ENCODE measurements at places on chromosomes 2 and 18.

DNA sequence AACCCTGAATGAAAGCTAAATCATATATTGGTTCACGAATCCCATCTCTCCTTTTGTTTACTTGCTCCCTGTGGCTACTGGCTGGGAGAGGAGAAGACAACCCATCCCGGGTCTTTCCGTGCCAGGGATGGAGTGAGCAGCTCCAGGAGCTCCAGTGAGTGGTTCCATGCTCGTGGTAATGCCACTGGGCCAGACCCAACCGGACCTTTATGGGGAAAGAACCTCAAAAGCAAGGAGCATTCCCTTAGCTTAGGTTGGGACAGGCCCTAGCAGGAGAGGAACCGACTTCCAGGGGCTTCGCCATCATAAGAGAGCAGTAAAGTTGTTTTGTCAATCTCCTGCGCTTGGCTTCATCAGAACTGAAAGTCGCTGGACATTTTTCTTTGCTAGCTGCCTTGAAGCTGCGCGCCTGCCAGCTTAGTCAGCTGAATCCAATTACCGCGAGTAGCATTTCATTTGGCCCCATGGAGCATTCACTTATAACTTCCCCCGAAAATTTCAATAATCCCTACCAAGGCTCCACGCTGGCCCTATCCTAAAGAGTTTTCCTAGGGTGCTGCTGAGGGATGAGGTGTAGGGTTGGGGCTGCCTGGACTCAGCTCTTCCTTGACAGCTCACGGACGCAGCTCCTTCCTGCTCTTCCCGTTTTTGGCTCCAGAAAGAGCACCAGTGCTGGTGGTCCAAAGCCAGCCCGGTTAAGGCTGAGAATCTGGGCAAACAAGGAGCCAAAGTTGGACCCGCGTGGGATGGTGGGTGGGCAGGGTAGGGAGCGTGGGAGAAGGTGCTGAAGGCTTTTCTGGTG is 4.9 kb downstream of the HOXD3 start:
- DNase-seq = no peak

DNA sequence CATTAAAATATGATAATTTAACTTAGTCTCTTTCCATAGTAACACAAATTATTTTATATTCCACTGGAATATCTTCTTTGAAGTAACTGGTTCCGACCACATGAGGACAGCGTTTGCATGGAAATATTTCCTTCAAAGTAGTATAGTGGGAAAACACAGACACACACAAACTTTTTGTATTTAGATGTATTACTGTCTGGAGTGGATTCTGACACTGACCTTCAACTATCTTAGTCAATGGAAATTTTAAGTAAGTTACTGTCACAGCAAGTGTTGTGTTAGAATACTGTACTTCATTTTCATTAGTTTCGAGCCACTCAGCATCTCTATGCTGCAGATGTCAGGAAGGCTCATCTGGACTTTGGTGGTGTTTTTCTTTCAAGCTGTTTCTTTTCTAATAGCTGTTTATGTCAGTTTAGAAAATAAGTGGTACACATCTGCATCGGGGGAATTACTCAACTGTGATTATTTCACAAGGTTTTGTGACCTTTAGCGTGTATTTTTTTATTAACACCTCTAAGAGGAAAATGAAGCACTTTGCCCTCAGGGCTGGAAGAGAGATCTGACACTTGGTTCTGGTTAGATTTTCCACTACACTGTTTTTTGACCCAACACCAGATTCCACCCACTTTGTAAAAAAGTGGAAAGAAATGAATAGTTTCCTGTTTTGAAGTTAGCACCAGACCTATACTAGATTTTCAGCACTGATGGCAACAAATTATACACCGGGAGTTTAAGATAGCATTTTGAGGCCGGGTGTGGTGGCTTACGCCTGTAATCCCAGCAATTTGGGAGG is 18.9 kb upstream of the THOC1 start:
- peak; percentile 49 for DNase-seq

DNA sequence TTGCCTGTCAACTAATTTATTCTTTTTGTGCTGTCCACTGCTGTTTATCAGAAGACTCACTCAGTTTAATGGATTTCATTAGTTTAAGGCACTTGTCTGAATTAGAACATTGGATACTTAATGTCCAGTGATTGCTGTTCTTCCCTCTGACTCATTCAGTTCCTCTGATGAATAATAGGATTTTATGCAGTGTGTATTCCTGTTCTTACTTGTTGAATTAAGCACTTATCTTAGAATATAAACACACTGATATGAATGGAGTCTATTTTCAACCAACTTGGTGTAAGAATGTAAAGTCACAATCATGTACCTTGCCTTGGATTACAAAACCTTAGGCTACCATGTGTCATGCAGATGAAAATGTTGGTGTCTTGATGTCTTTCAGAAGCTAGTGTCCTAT is 87.0 kb upstream of the PROKR1 start:
- DNase-seq = no peak

- DNase-seq = peak; percentile 29
Measured at GRCh38 chr18:22322243-22322691, 95.4 kb downstream of the CTAGE1 start.

DNA sequence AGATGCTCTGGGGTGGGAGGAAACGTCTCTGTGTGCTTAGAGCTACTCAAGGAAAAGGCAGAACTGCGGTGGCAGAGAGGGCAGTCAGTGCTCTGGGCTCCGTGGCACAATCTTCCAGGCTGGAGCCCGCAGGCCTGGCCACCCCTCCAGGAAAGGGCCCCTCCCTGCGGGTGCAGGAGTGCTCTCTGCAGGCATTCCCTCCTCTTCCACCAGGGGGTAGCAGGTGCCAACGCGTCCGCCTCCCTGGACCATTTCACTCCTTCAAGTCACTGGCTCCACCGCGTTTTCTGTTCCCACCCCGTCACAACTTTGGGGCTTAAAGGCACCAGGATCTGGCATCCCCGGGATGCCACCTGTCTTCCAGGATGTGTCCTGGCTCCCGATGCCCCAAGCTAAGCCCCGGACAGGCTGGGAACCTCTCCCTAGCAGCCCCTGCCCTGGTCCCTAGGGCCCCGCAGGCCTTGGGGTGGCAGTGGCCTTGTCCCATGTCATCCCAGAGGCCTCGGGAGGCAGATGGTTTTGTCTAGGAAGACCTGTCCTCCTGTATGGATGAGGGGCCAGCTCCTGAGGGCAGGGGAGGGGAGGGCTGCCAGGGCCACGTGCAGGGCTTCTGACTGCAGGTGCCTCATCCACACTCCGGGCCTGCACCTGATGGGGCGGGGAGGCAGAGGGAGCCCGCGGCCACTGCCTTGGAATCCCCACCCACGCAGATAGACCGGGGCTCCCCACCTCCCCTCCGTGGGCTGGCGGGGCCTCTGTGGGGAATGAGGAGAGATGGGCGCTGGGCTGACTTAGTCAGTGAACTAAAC is 26.4 kb downstream of the KCNIP3 start:
- DNase-seq = no peak

GRCh38 chr2:157363612-157364101 is 38.0 kb upstream of the ERMN start:
- no peak for DNase-seq

GRCh38 chr18:79133724-79134123 is 64.5 kb downstream of the ATP9B start:
- no peak for DNase-seq

DNA sequence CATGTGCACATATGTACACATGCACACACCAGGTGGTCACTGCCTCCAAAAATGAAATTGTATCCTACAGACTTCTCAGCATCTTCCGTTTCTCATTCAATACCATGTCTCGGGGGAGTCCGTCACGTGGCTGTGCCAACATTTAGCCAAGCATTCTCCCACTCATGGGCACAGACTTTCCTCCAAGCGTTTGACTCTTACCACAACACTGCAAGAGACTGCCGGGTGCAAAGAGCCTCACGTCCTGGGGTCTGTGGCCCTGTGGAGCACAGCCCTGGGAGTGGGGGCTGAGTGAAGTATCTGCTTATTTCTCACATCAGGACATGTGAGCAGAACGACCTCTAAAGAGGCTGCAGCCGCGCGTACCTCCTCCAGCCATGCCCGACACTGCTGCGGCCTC is 28.0 kb downstream of the HDAC4 start:
- no peak for DNase-seq

GRCh38 chr2:7119132-7119835 is 202.1 kb downstream of the RNF144A start:
- DNase-seq = peak; percentile 25

- DNase-seq = peak; percentile 37
Measured at GRCh38 chr2:241803387-241804325, 5.3 kb upstream of the NEU4 start.

- no peak for DNase-seq
Measured at GRCh38 chr18:75818383-75818782, 390.9 kb upstream of the SMIM21 start.

DNA sequence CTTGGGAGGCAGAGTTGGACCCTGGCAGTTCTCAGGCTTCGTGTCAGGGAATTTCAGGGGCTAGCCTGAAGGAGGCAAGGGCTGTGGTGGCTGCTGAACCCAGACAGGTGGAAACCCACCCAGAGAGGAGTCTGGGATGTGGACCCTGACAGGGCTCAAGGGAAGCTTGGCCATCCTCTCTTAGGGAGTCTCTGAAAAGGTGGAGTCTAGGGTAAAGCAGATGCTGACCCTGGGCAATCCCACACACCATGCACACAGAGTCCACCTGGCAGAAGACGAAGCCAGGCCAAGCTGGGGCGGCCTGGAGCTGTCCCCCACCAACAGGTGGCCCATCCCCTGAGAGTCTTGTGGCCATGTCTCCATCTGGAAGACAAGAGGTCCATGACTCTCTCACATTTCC is 41.2 kb upstream of the TEX51 start:
- no peak for DNase-seq

GRCh38 chr2:183998041-183998796 is 600.1 kb upstream of the ZNF804A start:
- DNase-seq = no peak

GRCh38 chr2:240936106-240936505 is 30.0 kb downstream of the CROCC2 start:
- no peak for DNase-seq

- peak; percentile 45 for DNase-seq
Measured at GRCh38 chr2:9463698-9464034, 10.7 kb upstream of the IAH1 start.

DNA sequence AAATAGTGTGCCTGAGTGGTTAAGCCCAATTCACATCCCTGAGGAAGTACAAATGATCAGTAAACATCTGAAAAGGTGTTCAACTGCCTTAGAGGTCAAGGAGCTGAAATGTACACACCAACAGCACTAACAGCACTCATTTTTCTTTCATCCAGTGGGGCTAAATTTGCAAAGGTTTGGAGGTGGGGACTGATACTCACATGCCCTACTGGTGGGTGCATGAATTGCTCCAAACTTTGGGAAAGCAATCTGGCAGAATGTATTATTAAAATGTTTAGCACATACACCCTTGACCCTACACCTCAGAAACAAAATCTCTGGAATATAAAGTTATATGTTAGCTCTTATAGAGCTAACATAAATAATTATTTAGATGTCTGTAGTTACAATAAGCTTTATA is 19.0 kb upstream of the FAM178B start:
- DNase-seq = peak; percentile 23

- DNase-seq = no peak
Measured at GRCh38 chr2:61016392-61017002, 1.0 kb upstream of the PEX13 start.

- peak; percentile 25 for DNase-seq
Measured at GRCh38 chr2:30511122-30512083, 64.4 kb downstream of the LCLAT1 start.

GRCh38 chr2:168801961-168802858 is at the start of gene NOSTRIN:
Gene NOSTRIN (plus strand): TSS chr2:168802637. CDS start chr2:168802647, 10 bp downstream.
- DNase-seq = no peak

GRCh38 chr2:64665709-64666108 is 12.0 kb upstream of the SERTAD2 start:
- DNase-seq = no peak
